ENCODE measurements at places on chromosomes 3 and 15.

- no peak for DNase-seq
Measured at GRCh38 chr3:154235330-154235729, 89.0 kb downstream of the DHX36 start.

GRCh38 chr3:193761969-193762368, 169.0 kb downstream of the OPA1 start:
- DNase-seq: no peak

GRCh38 chr3:38646630-38647029, 2.9 kb downstream of the SCN5A start:
- DNase-seq: no peak

DNA sequence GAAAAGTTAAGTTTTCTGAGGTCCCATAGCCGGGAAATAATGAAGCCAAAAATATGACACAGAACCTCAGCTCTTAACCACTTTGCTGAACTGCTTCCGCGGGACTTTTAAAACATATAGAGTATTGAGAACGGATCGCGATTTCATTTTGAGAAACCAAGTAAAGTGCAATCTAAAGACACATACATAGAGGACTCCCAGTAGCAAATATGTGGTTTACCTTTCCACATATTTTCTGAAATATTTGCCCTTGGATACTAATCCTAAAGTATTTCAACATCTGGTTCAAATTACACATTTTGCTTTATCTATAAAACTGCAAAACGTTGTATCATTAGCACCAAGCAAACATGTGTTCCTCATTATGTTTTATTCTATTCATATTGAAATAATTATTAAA, 776.5 kb downstream of the ROBO2 start:
- DNase-seq: no peak

DNA sequence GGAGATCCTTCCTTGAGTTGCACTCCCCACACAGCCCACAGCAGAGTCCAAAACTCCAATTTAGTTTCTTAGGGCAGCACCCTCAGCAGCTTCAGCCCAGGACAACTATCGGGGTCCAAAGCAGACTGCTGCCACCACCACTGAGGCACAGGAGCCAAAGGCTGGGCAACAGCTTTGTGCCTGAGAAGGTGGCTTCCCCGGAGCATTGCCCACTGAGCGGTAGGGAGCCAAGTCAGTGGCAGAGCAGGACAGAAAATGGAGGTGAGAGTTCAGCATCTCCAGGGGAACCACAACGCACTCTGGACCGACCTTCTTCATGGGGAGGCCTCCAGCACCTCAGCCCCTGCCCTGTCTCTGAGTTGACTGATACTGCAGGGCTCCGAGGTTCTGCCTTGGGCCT, 43.4 kb downstream of the CDAN1 start:
- no peak for DNase-seq

DNA sequence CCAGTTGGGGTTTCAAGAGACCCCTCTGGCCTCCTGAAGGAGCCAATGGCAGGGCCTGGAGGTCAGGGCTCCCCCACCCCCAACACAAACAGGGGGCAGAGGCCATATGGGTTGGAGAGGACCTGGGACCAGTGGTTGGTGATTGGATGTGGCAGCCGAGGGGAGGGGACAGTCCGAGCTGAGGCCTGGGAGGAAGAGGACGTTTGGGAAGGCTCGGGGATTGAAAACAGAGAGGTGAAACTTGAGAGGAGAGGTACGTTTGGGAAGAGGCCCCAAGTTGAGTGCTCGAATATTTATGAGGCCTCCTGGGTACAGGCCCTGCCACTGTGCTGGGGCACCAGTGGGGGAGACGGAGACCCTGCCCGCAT, 53.7 kb downstream of the DNAJB8 start:
- DNase-seq: no peak

GRCh38 chr15:55846116-55846707, 103.3 kb upstream of the PRTG start:
- no peak for DNase-seq

DNA sequence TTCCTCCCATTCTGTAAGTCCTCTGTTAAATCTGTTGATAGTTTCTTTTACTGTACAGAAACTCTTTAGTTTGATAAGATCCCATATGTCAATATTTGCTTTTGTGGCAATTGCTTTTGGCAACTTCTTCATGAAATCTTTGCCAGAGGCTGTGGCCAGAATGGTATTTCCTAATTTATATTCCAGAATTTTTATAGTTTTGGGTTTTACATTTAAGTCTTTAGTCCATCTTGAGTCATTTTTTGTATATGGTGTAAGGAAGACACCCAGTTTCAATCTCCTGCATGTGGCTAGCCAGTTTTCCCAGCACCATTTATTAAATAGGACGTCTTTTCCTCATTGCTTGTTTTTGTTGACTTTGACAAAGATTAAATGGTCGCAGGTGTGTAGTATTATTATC, 372.4 kb upstream of the CADM2 start:
- no peak for DNase-seq

GRCh38 chr3:14224895-14225294, 46.3 kb downstream of the LSM3 start:
- no peak for DNase-seq

GRCh38 chr3:6018456-6018855, 830.9 kb downstream of the EDEM1 start:
- DNase-seq: no peak
